ENCODE measurements at places on chromosomes 3 and 15.

DNA sequence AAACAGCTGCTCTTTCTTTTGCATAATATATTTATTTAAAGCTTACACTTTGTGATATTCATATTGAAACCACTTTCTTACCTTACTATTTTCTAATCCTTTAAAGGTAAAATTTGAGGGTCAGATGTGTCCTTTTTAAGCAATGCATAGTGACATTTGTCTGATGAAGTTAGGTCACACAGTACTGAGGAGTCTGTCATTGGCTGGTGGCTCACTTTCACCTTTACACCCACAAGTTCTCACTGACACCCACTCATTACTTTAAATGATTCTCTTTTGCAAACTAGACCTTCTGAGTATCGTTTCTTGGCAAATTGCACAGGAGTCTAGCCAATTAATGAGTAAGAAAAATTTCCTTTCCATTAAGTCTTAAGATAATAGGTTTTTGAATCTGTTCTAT, 758.3 kb upstream of the ARPP21 start:
- DNase-seq = no peak

- DNase-seq = no peak
These were observed 48.9 kb downstream of the CYP11A1 start for GRCh38 chr15:74318376-74319137.

- no peak for DNase-seq
These were observed 107.1 kb upstream of the TSC22D2 start for GRCh38 chr3:150300852-150301517.

DNA sequence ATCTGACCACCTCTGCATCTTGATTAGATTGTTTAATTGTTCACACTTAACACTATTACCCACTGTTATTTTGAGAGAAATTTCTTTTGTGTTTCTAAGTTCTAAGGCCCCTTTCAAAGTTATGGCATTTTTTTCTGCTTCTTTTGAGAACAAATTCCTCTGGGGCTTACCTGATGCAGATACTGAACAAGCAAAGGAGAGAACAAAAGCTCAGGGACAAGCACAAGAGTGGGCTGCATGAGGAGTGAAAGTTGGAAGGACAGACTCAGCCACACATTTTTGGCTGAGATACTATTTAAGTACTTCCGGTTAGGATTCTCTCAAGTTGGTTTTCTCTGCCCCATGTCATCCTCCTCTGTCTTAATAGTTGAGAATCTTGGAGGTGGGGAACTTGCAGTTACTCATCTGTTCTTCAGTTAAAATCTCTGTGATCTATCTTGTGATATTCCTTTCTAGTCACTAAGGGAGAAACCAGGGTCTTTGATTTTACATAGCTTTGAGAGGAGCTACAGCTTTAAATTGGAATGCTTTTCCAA, 54.7 kb downstream of the CMTM6 start:
- no peak for DNase-seq

DNA sequence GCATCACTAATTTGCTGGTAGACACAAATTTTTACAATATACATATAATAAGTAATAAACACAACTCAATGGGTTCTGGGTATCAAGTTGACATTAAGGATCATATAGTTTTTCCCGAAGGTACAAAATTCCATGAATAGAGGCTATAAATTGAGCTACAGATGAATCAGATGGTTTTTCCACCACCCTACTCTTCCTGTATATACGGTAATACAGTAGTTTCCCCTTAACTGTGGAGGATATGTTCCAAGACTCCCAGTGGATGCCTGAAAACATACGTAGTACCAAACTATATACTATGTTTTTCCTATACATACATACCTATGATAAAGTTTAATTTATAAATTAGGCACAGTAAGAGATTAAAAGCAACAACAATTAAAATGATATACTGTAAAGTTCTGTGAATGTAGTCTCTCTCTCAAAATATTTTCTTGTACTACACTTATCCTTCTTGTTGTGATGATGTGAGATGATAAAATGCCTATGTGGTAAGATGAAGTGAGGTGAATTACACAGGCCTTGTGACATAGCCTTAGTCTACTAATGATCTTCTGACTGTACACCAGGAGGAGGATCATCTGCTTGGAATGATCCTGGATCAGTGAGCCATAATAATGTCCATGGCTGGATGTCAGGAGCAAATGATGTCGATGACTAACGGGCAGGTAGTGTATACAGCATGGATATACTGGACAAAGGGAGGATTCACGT, 116.7 kb downstream of the NR1I2 start:
- DNase-seq = no peak

DNA sequence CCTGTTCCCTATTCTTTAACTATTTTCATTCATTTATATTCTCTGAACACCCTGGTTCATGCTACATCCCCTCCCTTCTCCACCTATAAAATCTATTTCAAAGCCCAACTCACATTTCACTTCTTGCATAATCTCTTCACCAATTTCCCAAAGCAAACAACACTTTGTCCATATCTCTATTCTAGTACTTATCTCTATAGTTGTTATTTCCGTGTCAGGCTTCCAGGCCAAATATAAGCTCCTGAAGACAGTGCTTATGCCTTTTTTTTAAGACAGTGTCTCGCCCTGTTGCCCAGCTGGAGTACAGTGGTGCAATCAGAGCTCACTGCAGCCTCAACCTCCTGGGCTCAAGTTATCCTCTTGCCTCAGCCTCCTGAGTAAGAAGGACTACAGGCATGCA, 43.6 kb downstream of the DNAH12 start:
- no peak for DNase-seq

GRCh38 chr3:28295898-28296490, 52.5 kb upstream of the ZCWPW2 start:
- DNase-seq = no peak

GRCh38 chr15:64105113-64105704, 9.4 kb downstream of the SNX1 start:
- no peak for DNase-seq

DNA sequence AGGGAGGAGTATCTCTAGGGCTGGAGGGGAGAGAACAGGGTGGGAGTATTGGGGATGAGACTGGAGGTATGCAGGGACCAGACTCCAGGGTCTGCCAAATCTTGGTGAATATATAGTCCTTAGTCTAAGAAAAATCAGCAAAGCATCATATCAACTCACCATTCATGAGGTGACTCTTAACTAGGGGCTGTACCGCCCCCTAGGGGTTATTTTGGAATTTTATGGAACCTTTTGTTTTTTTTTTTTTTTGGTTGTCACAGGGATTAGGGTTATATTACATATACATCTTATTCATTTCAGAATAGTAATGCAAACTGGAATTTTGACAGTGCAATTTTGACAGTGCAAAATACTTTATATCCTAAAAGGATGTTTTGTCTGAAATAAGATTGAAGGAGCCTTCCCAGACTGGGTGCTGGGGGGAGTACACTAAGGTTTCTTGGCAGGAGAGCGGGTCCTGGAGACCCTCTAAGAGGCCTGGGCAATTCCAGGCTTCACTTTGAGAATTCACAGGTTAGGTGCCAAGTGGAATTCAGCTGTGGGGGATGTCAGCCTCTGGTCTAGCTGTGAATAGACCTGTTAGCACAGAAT, 7.5 kb downstream of the CMTM7 start:
- DNase-seq = no peak
